ENCODE measurements at places on chromosomes 13 and 19.

DNA sequence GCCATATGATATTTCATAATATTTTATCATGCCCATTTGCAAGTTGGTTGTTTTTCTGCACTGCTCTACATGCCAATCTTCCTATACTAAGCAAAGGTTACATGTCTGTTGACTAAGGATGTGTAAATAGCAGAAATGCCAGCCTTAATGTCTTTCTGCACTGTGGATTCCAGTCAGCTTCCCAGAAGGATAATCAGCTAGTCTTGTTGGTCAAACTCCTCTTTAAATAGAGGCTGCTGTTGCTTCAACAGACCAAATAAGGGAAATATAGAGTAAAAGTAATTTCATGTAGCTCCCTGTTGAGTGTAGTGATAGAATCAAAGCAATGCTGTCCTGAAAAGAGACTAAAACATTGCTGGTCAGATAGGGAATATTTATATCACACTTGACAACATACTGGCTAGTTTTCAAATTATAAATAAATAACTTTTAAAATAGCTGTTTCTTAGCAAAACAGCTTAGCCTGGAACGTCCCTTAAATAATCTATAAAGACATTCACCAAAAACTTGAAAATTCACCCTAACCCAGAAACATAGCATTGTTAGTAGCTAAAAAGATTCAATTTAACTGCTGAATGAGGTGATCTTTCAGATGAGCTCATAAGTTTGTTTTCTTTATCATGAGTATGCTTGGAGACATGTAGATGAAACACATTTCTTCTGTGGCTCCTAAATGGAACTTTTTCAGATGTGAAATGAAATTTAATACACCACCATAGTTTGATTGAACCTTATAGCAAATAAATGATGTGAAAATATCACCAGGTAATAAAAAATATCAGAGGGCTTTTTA lies 56.6 kb downstream of the FRY start:
- DNase-seq: no peak

- DNase-seq: peak; percentile 4
These were observed 20.6 kb upstream of the TNFSF11 start for GRCh38 chr13:42553098-42554046.

DNA sequence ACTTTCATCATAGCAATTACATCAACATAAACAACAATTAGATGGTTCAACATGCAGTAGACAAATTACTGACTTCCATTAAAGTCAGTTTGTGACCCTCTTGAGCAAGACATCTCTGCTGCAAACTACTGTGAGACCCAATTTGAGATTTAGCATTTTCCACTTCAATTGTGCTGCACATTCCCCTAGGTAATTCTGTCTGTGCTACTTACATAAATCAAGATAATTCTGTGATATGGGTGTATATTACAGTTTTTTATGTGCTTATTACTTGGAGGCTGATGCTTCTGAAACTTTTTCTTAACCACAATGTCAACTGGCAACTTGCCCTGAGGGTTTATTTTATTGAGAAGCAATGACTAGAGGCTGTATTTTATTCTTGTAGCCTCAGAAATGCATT lies 1714.4 kb downstream of the OLFM4 start:
- no peak for DNase-seq

DNA sequence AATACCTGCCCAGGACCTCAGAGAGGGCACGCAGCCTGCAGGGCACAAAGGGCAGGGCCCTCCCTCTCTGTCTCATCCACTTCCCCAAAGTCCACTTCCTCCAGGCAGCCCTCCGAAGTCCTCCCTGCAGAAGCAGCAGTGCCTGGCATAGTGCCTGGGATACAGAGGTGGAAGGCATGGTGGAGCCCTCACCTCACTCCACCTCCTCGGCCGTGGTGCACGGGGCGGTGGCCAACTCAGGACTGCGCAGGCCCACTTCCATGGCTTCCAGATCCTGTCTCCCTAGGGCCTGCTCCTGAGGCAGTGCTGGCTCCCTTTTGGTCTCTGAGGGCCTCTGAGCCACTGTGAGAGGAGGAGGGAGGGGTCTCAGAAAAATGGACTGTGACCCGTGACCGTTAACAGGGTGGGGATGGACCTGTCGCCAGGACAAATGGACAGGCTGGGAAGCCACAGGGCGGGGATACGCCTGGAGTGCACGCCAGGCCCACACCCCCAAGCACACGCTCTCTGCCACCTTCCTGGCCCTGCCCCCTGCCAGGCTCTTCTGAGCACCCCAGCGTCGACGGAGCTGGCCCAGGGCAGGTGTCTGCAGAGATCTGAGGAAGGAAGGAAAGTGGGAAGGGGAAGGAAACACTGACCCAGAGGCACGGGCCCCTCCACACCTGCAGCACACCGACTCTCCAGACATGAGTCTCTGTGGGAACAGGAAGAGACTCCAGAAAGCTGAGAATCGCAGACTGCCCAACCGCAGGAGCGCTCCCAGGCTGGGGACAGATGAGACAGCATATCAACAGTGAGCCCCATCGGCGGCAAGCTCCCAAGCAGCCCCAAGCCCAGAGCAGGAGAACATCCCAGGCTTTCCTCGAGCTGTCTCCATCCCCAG lies 8.4 kb downstream of the REXO1 start:
- DNase-seq: no peak

- DNase-seq: peak; percentile 36
These were observed 421 bp downstream of the TNPO2 start for GRCh38 chr19:12723381-12723640.

DNA sequence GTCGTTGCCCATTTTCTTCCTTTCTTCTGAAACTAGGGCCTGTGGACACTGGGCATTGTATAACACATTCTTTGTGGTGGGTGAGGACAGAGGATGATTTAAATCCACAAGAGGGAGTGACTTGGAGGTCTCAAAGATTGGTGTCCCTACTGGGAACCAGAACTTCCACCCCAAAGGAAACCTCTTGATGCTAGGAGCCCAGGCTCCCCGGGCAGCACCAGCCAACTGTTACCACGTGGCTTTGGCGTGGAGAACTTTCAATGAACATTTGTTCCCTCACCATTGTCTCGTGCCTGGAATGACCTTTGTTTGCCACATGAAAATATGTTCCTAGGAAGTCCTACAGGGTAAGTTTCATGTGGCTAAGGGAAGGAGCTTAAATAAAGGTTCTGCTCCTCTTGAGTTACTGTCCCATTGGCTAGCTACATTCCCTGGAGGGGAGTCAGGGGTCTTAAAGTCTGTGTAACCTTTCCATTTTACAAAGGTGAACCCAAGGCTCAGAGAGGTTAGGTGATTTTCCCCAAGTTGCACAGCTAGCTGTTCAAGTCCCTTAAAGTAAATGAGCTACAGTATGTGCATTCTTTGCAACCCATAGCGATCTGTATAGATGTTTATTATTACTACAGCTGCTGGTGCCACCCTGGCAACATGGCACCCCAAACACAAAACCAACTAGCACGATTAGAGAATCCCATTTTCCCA lies 5.0 kb upstream of the CDX2 start:
- no peak for DNase-seq

GRCh38 chr13:33728271-33729037 lies 89.5 kb upstream of the RFC3 start:
- no peak for DNase-seq

GRCh38 chr13:98796798-98797197 lies 44.3 kb upstream of the SLC15A1 start:
- no peak for DNase-seq

GRCh38 chr13:114090476-114090875 lies 41.9 kb downstream of the RASA3 start:
- DNase-seq: no peak

GRCh38 chr13:65834897-65835296 lies 1395.2 kb downstream of the PCDH9 start:
- no peak for DNase-seq

DNA sequence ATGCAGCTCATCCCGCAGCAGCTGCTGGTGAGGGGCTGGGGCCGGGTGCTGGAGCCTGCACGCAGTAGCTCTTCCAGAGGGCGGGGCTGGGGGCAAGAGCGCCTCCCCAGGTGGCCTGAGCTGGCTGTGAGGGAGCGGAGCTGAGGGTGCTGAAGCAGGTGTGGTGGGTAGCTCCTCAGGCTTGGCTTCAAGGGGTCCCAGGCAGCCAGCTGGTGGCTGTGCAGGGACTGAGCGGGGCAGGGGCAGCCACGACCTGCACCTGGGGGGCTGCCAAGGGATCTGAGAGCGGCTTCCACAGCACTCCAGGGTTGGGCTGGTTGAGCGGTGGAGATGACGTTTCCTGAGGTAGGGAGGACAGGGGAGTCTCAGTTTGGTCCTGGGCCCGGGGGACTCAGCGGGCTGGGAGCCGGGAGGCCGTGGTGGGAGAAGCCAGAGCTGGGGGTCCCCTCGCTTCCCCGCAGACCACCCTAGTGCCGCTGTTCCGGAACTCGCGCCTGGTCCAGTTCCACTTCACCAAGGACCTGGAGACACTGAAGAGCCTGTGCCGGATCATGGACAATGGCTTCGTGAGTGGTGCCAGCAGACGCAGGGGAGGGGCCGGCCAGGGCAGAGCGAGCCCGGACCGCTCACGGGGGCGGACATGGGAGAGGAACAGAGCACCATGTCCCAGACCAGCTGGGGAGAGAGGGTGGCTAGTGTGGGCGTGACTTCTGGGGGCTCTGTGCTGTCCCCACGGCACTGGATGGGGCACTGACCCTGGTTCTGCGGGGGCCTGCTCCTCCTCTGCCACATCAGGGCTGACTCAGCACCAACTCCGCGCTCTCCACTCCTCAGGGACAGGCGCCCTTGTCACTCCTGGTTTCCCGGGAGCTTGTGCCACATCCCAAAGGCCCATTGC lies 7.4 kb downstream of the PTOV1 start:
- no peak for DNase-seq

- no peak for DNase-seq
These were observed 1.5 kb downstream of the PSPN start for GRCh38 chr19:6374161-6374709.

DNA sequence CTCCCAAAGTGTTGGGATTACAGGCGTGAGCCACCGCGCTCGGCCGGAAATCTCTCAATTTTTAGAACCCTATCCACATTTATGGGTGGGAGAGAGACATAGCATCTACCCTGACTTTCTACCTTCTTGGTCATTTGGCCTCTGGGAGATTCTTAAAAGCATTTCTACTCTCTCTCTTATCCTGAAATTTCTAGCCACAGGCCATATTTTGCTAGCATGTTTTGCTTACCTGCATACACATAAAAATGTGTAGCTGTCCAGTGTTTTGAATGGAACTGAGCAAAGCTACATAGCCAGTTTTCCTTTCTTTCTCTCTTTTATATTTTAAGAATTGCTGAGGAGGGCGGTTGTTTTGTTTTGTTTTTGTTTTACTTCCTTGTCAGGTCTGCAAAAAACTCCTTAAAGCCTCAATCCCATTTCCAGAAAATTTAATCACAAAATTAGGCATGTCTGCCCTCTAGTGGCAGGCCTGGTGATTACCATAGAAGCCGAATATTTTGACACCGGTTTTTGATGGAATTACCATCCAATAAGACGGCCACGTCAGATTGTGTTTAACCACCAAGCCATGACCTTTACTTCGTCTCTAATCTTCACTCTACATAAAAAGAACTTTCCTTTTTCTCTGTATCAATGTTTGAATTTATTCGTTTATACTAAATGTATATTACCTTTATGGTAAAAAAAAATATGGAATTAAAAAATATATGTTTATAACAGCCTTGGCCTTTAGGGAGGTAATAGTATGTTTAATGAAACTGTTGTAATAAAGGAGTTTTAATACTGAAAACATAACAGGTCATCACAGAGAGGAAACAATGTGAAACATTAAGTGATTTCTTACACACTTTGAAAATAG lies 34.4 kb upstream of the OXGR1 start:
- DNase-seq: peak; percentile 57

- peak; percentile 22 for DNase-seq
These were observed 2.6 kb upstream of the SPACA6 start for GRCh38 chr19:51690454-51691073.

DNA sequence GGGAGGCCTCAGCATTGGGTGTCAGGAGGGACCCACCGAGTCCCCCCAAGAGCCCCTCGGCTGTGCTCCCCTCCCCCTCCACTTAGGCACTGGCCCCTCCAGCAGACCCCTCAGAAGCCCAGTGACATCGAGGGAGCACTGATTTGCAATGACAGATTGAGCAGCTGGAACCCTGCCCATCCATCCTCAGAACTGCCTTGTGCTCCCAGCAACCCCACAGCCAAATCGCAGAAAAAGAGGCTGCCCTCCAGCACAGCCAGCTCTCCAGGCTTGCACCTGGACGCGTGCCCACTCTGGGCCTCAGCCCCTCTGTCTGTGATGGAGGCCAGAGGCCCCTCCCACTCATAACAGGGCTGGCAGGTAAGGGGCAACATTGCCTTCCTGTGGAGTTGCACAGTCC lies 123.2 kb upstream of the VSTM2B start:
- DNase-seq: no peak
